ENCODE measurements at places on chromosomes 3 and 15. TPM values are rescaled to one million over a fixed set of nuclear protein-coding genes. Genes with fewer than 3 reads are reported as not detected.

GRCh38 chr3:163605915-163606314 lies 1472.4 kb downstream of the SI start:
- H3K27me3 ChIP-seq: no peaks in the 10 kb centered on the region
- no peak overlapping the region for H3K27ac ChIP-seq
- H3K4me1 ChIP-seq: no peaks in the 10 kb centered on the region
- no peaks in the 10 kb centered on the region for H3K36me3 ChIP-seq
- DNase-seq: no peak
- no peak overlapping the region for H3K4me3 ChIP-seq

DNA sequence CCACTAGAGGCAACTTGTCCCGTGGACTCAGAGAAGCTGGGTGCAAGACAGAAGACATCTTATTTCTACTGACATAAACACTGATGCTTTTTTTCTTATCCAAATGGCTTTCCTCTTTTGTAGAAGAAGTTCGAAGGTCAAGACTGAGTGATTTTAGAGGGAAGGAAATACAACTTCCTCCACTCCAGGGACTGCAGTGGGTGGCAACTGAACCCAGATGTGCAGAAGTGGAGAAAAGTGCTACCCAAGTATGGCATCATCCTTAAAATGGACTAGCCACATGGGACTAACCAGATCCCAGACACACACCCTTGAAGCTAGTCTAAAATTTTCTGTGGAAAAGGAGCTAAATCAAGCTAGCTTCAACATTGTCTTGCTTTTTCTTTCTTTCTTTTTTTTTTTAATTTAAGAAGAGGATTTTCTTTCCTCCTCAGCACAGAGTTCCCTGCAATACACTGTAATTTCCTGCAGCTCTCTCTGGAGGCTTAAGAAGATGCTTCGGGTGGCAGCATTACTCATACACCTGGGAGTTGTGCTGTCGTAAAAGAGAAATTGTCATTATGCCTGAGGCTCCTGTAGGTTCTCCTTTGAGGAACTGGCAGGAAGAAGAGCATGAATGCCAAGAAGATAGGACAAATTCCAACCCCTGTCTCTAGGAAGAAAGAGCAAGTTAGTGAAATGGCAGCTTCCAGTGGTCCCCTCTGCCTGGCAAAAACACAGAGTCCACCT lies 3.8 kb upstream of the FRMD4B start:
- no peaks in the 10 kb centered on the region for H3K36me3 ChIP-seq
- H3K4me1 ChIP-seq: peaks cover 17% of the 10 kb centered on the region
- no peak overlapping the region for H3K4me3 ChIP-seq
- peaks cover 51% of the 10 kb centered on the region for H3K27me3 ChIP-seq
- H3K27ac ChIP-seq: no peak overlapping the region
- DNase-seq: no peak

GRCh38 chr15:100092034-100092433 lies 249.7 kb downstream of the ADAMTS17 start:
- peaks cover 2% of the 10 kb centered on the region for H3K36me3 ChIP-seq
- H3K4me1 ChIP-seq: peaks cover 11% of the 10 kb centered on the region
- no peaks in the 10 kb centered on the region for H3K27me3 ChIP-seq
- DNase-seq: no peak
- H3K27ac ChIP-seq: no peak overlapping the region

- no peaks in the 10 kb centered on the region for H3K27me3 ChIP-seq
- peak overlapping the region; percentile 99 for H3K27ac ChIP-seq
- peak overlapping the region; percentile 85 for H3K4me3 ChIP-seq
- DNase-seq: no peak
- H3K4me1 ChIP-seq: peaks cover 74% of the 10 kb centered on the region
Observed at GRCh38 chr3:106425916-106426315, 557.1 kb upstream of the CBLB start.

- no peaks in the 10 kb centered on the region for H3K27me3 ChIP-seq
- DNase-seq: no peak
- H3K27ac ChIP-seq: no peak overlapping the region
- no peaks in the 10 kb centered on the region for H3K36me3 ChIP-seq
Observed at GRCh38 chr3:58326267-58326900, 6.3 kb upstream of the PXK start.

Gene CRYGS
- total RNA-seq: 7.1 TPM

DNA sequence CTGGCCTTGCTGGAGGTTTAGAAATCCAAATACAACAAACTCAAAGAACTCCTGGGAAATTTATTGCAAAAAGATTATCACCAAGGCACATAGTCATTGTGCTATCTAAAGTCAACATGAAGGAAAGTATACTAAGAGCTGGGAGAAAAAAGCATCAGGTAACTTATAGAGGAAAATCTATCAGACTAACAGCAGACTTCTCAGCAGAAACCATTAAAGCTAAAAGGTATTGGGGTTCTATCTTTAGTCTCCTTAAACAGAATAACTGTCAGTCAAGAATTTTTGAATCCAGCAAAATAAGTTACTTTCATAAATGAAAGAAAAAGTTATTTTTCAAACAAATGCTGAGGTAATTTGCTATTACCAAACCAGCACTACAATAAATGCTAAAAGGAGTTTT lies 8.0 kb downstream of the OR5K3 start:
- DNase-seq: no peak
- H3K4me1 ChIP-seq: no peaks in the 10 kb centered on the region
- peaks cover 9% of the 10 kb centered on the region for H3K36me3 ChIP-seq

DNA sequence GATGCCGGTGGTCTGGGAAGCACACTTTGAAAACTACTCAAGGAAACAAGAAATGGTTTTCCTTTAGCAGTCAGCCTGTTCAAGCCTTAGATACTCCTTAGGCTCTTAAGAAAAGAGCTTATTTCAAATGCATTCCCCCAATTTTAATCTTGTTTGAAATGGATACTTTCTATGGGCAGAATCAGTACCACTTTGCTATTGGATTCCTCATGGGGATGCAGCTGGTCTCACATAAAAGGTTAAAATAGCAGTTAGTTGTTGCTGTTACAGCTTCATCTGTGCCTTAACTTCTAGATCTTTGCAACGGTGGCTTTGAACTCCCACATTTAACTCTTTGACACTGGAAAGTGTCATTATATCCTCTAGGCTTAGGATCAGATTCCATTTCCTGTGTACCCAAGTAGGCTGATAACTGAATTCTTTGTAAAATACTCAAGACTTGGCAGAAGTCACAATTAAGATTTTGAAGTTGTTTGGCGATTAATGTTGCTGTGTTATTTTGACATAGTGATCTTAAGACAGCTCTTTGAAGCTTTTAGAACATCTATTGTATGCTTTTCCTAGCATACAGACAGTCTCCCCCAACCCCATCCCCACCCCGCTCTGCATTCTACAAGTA lies 2.2 kb downstream of the THBS1 start:
- H3K27ac ChIP-seq: no peak overlapping the region
- no peaks in the 10 kb centered on the region for H3K36me3 ChIP-seq
- H3K4me3 ChIP-seq: no peak overlapping the region
- DNase-seq: no peak
- peaks cover 21% of the 10 kb centered on the region for H3K4me1 ChIP-seq

DNA sequence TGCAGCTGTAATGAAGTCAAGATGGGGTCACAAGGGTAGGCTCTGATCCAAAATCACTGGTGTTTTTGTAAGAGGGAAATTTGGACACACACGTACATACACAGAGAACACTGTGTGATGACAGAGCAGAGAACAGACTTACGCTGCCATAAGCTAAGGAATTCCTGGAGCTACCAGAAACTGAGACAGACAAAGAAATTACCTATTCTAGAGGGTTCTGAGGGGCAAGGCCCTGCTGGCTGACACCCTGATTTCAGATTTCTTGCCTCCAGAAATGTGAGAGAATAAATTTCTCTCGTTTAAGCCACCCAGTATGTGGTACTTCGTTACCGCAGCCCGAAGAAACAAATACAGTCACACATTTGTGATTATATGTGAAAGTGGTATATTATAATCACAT lies 24.8 kb downstream of the CBLB start:
- DNase-seq: no peak
- no peaks in the 10 kb centered on the region for H3K27me3 ChIP-seq
- H3K4me3 ChIP-seq: no peak overlapping the region
- peaks cover 64% of the 10 kb centered on the region for H3K4me1 ChIP-seq
- peaks cover 6% of the 10 kb centered on the region for H3K36me3 ChIP-seq

- no peak overlapping the region for H3K27ac ChIP-seq
- H3K4me3 ChIP-seq: no peak overlapping the region
- no peaks in the 10 kb centered on the region for H3K4me1 ChIP-seq
Observed at GRCh38 chr3:23004971-23005370, 198.2 kb upstream of the UBE2E2 start.

- no peak overlapping the region for H3K27ac ChIP-seq
- peaks cover 6% of the 10 kb centered on the region for H3K4me1 ChIP-seq
- no peak for DNase-seq
- H3K4me3 ChIP-seq: no peak overlapping the region
- H3K27me3 ChIP-seq: no peaks in the 10 kb centered on the region
Observed at GRCh38 chr3:37920156-37920699, 58.5 kb downstream of the CTDSPL start.

Measured in activated T-cell treated with anti-CD3 and anti-CD28 coated beads, Interleukin-2, amount 50 U/mL, for 72 hours (primary cell).